NCI-H2171 treated with DMSO at 0.1 percent for 48 hours (cell line): ENCODE measurements at places on chromosomes 12 and 14.

DNA sequence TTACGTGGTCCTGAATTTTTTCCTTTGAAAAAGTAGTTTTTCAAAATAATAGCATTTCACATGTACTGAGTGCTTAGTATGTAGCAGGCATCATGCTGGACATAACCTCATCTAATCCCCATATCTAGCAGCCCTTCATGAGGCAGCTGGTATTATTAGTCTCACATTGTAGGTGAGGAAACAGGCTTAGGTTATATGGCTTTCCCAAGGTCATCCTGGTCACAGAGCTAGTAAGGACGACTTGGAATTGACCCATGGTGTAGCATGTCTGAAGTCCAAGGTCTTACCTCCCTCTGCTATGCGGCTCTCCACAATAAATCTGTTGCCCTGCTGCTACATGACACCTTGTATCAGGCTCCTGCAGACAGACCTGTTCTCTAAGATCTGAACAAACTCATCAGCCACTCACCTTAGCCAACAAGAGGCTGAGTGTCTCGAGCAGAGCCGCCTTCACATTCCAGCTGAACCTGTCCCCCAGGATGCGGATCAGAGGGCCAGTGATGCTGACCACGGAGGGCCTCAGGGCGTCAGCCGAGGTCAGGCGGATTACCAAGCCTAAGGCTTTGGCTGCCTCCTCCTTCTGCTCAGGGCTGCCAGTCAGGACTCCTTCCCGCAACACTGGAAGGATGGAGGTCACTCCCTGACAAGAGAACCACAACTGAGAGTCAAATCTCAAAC is 19.7 kb upstream of the RAB35 start:
- DNase-seq: no peak

- DNase-seq: no peak
Measured at GRCh38 chr14:26775765-26776563, 178.1 kb upstream of the NOVA1 start.

DNA sequence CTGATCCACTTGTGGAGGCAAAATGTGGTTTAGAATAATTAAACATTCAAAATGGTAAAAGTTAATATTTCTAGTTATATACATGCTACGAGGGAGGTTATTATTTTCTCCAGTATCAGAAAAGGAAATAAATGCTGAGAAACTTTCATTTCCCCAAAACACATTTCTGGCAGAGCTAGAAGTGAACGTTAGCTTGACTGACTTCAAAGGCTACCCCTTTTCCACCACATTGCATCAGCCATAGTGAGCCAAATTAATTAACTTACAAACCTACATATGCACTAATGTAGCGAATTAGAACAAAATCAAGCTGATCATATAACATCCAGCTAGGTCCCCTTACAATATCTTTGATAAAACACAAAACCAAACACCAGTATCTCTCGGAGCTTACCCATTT is 49.3 kb upstream of the RERGL start:
- DNase-seq: no peak

DNA sequence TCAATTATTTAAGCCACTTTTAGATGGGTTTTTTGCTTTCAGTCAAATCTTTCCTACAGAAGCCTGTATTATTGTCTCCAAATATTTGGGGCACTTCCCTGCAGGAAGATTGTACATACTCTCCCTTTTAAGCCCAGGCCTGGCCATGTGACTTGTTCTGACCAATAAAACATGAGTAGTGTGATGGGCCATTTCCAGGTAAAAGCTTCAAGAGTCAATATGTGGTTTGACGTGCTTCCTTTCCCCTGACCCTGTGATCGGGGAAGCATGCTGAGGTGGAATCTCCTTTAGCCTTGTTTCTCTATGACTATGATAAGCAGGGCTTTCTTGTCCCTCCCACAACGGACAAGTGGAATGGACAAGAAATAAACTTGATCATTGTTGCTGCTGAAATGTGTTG is 14.2 kb upstream of the NIN start:
- no peak for DNase-seq

- peak; percentile 88 for DNase-seq
Measured at GRCh38 chr12:442235-442884, 17.4 kb upstream of the B4GALNT3 start.
